ENCODE measurements at places on chromosomes 5 and 9.

DNA sequence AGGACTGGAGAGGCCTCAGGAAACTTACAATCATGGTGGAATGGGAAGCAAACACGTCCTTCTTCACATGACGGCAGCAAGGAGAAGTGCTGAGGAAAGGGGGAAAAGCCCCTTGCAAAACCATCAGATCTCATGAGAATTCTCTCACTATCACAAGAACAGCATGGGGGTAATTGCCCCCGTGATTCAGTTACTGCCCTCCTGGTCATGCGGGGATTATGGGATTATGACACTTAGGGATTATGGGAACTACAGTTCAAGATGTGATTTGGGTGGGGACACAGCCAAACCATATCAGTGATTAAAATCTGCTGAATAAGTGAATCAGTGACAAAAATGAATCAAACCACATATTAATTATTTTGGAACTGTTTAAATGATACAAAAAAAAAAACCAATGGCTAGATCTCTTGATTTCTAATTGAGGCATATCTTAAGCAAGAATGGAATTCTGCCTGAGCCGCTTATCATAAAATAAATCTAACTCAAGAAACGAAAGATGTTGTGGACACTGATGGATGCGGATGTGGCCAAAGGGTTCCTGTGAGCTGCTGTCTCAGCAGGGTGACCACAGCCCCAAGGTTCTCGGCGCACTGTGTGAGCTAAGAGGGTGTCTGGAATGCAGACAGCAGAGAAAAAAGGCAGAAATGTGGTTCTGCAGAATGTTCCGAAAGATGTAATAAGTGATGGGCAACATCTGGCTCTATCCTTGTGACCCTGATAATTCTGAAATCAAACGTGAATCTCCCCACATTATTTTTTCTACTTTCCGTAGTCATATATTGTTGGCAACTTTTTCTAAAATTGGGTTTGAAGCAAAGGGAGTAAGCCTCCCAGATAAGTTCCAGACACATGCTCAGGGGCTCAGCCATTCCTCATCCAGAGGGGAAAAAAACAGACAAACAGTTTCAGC is 107.2 kb upstream of the ICE1 start:
- no peak for DNase-seq

DNA sequence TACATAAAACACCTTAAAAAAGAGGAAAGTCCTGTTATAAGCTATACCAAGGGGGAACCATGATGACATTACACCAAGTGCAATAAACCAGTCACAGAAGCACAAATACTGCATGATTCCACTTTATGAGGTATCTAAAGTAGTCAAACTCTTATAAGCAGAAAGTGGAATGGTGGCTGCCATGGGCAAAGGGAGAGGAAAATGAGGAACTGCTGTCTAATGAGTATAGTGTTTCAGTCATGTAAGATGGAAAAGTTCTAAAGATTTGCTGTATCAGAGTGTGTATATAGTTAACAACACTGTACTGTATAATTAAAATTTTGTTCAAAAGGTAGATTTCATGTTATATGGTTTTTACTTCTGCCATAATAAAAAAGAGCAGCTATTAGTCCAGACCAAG is 34.6 kb upstream of the NR5A1 start:
- DNase-seq = no peak

- DNase-seq = no peak
Measured at GRCh38 chr5:138901716-138902115, 26.6 kb upstream of the LRRTM2 start.

DNA sequence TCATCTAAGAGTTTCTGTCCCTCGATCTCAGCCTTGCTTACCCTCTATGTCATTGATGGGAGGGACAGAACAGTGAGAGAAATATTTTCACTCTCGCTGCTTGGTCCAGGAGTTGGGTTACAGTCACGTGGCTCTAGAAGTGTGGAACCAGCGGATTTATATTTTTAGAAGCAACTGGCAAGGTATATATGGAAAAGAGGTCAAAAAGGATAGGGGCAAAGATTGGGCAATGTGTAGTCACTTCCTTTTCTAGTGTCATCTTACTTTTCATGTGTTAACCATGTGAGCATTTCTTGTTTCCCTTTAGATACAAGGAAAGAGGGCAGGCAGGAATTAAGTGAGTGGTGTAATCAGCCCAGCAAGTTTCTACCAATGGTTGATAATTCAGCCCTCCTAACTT is 111.5 kb upstream of the ZNF366 start:
- no peak for DNase-seq

GRCh38 chr5:58490402-58491050 is 709 bp upstream of the GAPT start:
- DNase-seq = no peak

DNA sequence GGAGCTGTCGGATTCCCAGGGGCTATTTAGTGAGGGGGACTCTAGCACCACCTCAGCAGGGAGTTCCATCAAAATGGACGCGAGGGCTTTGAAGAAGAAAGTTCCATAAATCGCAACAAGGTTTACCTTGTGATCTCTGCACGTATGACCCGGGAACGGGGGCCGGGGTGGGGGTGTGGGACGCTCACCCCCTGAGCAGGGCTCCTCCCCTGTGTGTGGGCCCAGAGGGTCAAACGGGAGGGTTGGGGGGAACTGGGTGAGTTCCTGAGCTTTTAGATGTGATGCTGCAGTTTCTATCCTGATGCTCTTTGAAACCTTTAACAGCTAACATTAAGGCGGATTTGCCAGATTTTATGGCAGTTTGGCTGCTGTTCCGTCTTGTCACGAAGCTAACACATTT is 18.9 kb upstream of the LRRC14B start:
- DNase-seq = no peak

DNA sequence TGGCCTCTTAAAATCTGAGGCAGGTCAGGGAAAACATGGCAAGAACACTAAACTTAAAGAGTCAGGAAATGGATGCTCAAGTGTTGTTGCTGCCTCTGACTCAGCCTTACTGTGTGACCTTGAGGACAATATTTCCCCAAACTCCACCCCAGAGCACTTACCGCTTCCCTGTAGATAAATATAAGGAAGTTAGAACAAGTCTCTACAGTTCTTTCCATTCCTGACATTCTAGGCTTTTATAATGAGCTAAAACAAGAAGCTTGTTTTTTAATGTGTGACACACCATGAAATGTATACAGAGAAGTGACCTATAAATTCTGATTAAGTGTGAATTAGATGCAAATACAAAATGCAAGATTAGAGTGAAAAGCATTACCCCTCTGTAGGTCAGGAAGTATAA is 129.3 kb downstream of the GRIA1 start:
- DNase-seq = no peak

- DNase-seq = no peak
Measured at GRCh38 chr9:73537561-73537960, 385.9 kb downstream of the ANXA1 start.

DNA sequence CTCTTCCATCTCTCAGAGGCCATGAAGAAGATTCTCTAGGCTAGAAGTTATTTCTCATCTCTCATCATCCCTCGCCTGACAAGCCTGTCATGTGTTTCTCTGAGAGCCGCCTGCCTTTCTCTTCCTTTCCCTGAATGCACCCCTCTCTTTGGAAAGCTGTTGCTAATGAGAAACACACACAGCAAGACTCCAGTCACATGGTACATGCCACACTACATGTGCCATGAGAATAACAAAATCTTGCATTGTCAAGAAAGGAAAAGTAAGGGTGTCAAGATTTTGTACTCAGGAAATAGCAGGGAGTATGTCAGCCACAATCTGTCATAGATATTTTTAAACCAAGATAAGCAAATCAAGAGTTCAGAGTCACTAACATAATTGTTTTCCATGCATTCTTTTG is 8.9 kb downstream of the AGXT2 start:
- no peak for DNase-seq

DNA sequence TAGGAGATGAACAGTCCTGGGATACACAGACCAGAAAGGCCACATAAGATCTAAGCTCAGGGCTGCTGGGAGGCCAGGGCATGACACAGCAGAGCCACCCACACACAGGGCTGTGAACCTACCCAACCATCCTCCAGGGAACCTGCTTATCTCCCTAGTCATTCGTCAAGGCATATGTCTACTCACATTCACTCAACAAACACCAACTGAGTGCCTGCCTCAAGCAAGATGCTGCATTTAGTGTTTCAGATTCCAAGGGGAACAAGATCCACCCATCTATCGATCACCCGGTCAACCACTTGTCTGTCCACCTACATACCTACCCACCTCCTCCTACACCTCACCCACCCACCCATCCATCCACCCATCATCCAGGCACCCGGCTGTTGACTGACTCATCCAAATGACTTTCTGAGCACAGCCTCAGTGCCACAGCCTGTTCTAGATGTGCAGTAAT is 1.9 kb downstream of the DPM2 start:
- DNase-seq = no peak

GRCh38 chr9:124511891-124512805 is 4.9 kb upstream of the NR5A1 start:
- DNase-seq = no peak

GRCh38 chr5:173758676-173759075 is 129.5 kb upstream of the CPEB4 start:
- DNase-seq = no peak

- no peak for DNase-seq
Measured at GRCh38 chr5:115435778-115436712, 108.5 kb downstream of the FEM1C start.

DNA sequence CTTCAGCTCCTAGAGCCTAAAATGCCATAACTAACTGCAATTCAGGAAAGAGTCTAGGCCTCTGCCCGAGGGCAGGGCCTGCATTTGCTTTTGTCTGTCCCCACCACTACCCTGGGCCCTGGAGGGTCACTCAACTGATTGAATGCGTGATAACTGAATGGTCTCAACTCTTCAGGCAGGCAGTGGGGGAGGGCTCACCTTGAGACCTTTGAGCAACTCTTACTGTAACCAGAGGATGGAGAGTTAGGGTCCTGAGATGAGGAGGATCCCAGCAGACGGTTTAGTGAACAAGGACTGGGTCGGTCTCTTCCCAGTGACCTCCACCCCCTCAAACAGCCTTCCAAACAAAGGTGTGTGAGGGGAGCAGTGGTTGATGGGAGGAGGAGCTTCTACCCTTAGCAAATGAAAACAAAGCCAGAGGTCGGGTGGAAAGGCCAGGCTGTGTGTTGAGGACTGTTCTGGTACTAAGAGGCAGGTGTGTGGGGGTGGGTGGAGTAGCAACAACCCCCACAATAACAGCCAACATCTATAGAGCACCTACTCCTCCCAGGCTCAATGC is 59.4 kb downstream of the CXXC5 start:
- DNase-seq = no peak

GRCh38 chr5:114702136-114702535 is 340.3 kb downstream of the KCNN2 start:
- no peak for DNase-seq

Measured in activated naive CD8-positive, alpha-beta T cell treated with anti-CD3 and anti-CD28 coated beads, Interleukin-2, amount 10 ng/mL, durations not matched to agents 7 days and 5 days (primary cell).